CD4-positive, alpha-beta T cell treated with Interleukin-2 at 100 ng/mL for 4 hours (primary cell): ENCODE measurements at places on chromosomes 16 and 17.

DNA sequence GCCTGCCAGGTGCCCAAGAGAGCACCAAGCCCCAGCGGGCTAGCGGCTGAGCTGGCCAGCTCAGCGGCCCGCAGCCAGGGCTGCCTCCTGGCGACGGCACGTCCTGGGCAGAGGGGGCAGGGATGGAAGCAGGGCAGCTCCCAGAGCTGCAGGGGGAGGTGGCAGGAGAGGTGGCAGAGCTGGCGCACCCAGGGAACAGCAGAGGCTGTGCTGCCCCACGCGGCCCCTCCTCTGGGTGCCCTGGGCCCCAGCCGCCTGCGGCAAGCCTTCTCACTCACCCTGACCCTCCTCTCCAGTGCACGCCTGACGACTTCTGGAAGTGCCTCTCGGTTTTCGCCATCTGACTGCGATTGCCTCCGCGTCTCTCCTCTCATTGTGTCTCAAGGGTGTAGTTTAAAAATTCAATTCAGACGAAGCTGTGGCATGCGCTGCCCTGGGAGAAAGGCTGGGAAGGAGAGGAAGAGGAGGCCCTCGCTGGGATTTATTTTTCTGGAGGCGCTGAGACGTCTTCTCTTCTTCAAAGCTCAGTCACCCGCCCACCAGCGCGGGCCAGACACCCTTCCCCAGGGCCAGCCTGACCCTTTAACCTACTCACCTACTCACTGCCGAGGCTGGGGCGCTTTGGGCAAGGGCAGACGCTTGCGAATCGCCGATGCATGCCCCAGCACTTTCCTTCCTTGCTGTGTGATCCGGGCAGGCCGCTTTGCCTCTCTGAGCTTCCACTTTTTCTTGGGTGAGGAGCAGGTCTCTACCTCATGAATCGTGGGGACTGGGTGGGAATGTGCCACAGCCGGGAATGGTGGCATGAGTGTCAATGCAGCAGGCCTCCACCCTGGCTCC is 24.9 kb downstream of the GSE1 start:
- DNase-seq: no peak

DNA sequence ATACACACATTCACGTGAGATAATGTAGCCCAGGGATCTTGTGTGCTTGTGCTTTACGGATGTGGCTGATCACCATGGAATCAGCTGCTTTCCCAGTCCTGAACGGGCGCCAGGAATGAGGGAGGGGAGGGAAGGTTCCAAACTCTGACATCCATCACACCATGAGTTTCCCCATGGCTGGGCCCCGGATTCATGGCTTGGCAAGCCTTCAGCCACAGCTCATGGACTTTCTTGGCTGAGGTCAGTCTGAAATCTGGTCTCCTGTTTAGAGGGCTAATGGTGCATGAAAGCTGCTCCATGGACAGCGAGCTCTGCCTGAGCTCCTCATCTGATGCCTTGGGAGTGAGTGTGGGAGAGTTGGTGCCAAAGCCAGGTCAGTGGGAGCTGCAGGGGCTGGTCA is 767.6 kb upstream of the EEF2KMT start:
- DNase-seq: no peak

DNA sequence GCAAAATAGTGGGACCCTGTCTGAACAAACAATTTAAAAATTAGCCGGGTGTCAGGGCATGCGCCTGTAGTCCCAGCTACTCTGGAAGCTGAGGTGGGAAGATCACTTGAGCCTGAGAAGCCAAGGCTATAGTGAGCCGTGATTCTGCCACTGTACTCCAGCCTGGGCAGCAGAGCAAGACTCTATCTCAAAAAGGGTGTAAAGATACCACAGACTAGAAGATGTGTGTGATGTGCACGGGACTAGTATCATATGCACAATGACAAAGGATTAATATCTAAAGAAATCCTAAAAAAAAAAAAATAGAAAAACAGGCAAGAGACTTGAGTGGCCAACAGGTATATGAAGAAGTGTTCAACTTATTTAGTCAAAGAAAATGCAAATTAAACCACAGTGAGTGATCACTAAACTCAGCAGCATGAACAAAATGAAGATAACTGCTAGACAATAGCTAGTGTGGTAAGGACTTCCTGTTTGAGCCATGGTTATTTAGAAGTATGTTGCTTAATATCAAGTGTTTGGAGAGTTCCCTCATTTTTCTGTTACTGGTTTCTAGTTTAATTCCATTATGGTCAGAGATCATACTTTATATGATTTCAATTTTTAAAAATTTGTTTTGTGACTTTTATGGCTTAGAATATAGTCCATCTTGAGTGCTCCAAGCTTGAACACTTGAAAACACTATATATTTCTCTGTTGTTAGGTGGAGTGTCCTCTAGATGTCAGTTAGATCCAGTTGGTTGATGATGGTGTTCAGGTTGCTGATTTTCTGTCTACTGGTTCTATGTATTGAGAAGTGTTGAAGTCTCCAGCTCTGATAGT is 14.7 kb upstream of the SLX4 start:
- DNase-seq: peak; percentile 47

- DNase-seq: no peak
Observed at GRCh38 chr17:82949984-82950383, 110.2 kb upstream of the ZNF750 start.

GRCh38 chr17:65228734-65229620 is 91.8 kb downstream of the RGS9 start:
- DNase-seq: peak; percentile 66

DNA sequence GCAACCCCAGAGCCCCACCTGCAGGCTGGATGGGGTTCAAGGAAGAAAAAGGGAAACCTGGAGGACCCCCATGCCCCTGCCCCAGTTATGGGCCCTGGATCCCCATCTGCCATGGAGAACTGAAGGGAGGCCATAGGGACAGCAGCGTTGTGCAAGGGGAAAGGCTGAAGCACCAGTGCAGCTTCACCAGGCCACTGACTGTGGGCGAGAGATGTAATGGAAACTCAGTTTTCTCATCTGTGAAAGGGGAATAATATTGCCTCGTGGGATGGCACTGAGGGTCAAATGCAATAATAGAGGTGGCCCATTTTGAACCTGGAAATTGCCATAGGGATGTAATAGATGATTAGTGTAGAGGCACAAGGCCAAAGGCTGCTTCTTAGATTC is 9.9 kb upstream of the TSPOAP1 start:
- DNase-seq: no peak

DNA sequence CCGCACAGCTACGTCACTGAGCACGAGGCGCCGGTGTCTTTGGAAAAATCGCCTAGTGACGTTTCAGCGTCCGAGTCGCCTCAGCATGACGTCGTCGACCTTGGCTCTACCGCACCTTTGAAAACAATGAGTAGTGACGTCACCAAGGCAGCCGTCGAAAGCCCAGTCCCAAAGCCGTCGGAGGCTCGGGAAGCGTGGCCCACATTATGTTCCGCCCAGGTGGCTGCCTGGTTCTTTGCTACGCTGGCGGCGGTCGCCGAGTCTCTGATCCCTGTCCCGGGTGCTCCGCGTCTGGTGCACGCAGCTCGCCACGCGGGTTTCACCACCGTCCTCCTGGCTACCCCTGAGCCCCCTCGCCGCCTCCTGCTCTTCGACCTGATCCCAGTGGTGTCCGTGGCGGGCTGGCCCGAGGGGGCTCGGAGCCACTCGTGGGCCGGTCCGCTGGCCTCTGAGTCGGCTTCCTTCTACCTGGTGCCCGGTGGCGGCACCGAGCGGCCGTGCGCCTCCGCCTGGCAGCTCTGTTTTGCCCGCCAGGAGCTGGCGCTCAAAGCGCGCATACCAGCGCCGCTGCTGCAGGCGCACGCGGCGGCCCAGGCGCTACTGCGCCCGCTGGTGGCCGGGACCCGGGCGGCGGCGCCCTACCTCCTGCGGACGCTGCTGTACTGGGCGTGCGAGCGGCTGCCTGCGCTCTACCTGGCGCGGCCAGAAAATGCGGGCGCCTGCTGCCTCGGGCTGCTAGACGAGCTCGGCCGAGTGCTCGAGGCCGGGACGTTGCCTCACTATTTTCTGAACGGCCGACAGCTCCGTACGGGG is 1.5 kb downstream of the TMEM102 start:
- DNase-seq: peak; percentile 80

DNA sequence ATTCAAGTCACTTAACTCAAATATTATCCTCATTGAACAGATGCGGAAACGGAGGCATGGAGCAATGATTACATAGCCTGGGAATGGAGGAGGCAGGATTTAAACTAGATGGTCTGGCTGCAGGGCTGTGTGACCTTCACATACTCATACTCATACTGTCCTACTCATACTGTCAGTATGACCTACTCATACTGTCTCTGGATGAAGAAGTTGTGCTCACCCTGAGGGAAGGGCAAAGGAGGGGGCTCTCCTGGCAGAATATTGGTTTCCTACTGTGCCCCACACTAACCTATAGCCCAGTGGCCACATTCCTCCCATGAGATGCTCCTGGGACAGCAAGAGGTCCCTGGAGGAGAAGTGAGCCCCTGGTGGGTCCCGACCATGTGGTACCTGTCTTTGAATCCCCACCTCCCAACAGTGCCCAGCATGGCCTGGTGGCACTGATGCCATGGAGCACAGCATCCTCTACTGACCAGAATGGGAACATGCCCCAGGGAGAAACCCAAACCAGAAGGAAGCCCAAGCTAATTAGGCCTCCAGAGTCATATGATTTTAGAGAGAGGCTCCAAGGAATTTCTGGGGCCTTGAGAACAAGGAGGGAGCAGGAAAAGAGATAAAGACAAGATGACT is 197.3 kb upstream of the SDK2 start:
- DNase-seq: no peak

- DNase-seq: peak; percentile 73
Observed at GRCh38 chr17:48724251-48725003, 1.4 kb downstream of the PRAC2 start.

- DNase-seq: no peak
Observed at GRCh38 chr17:61245706-61246135, 153.9 kb upstream of the TBX2 start.

- no peak for DNase-seq
Observed at GRCh38 chr16:10120953-10121352, 61.3 kb downstream of the GRIN2A start.

GRCh38 chr16:6343157-6343556 is 989.5 kb upstream of the RBFOX1 start:
- no peak for DNase-seq

DNA sequence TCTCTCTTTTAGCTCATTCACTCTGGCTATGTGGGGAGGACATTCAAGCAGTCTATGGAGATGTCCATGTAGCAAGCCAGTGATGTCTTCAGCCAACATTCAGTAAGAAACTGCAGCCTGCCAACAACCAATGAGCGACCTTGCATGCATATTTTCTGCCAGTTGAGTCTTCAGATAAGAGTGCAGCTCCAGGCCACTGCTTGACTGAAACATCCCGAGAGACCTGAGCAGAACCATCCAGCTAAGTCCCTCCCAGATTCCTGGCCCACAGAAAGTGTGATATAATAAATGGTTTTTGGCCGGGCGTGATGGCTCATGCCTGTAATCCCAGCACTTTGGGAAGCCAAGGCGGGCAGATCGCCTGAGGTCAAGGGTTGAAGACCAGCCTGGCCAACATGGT is 10.5 kb upstream of the C17orf58 start:
- no peak for DNase-seq

- no peak for DNase-seq
Observed at GRCh38 chr16:81836279-81837054, 57.4 kb downstream of the PLCG2 start.

GRCh38 chr17:78828470-78829185 is 12.0 kb downstream of the USP36 start:
- no peak for DNase-seq

- DNase-seq: peak; percentile 92
Observed at GRCh38 chr17:29579866-29580771, 9.3 kb downstream of the GIT1 start.

DNA sequence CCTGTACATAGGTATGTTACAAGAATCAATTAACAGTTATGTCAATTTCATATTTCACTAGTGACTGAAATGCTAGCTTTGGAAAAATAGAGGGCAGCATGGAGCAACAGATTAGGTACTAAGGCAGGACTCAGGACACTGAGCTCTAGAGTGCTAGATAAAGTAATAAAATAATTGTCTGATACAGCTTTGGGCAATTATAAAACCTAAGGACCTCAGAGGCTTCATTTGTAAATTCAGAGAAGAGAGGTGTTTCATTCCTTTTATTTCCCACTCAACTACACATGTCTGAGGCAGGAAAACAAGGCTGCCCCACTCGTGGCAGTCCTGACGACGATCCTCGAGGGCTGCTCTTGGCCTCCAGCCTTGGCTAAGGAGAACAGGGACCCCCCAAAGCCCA is 81.5 kb downstream of the CA4 start:
- no peak for DNase-seq

- no peak for DNase-seq
Observed at GRCh38 chr16:86625821-86626220, 47.5 kb downstream of the FOXL1 start.

- DNase-seq: no peak
Observed at GRCh38 chr17:50583641-50584040, 23.1 kb downstream of the CACNA1G start.

DNA sequence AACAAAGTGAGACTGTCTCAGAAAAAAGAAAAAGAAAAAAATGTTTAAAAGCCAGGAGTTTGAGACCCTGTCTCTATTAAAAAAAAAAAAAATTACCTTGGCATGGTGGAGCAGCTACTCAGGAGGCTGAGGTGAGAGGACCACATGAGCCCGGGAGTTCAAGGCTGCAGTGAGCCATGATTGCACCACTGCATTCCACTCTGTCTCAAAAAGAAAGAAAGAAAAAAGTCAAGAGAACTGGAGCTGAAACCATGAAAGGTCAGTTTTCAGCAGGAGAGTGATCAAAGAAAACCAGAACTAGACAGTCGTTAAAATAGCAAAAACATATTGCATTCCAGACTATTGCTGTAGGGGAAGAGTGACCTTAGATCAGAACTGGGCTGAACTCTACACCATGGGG is 8.8 kb downstream of the QPRT start:
- no peak for DNase-seq

DNA sequence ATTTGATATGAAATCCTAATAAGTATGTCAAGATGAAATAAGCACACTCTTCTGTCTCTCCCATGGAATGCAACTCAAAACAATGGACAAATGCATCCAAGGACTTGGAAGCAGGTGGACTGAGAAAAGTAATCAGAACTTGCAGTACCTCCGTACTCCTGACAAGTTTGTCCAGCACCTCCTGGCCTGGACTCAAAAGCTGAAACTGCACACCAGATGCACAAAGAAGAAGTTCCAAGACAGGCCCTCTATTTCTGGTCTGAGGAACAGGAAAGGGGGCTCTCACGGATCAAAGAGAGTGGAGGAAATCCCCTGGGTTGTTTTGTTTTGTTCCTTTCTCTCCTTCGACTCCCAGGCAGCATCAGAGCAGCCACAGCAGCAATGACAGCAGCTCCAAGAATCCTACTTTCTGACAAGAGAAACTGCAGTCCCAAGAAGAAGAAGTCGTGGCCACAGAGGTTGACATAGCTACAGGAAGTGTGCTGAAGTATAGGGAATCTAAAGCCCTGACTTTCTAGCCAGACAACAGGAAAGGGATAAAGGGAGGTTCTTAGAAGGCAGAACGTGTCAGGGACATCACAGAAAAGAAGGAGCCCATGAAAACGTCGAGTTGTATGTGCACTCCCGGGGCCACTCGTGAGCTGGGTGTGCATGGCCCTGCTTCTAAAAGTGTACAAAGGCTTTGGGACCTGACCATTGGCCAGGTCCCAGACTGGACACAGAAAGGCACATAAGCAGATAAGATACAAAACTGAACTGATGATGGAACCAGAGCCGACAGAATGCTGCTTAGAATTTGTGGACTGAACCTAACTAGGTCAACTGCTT is 29.3 kb downstream of the AKAP10 start:
- no peak for DNase-seq
